Activated CD8-positive, alpha-beta memory T cell treated with anti-CD3 and anti-CD28 coated beads for 4 hours (primary cell): ENCODE measurements at places on chromosomes 12 and 14.

DNA sequence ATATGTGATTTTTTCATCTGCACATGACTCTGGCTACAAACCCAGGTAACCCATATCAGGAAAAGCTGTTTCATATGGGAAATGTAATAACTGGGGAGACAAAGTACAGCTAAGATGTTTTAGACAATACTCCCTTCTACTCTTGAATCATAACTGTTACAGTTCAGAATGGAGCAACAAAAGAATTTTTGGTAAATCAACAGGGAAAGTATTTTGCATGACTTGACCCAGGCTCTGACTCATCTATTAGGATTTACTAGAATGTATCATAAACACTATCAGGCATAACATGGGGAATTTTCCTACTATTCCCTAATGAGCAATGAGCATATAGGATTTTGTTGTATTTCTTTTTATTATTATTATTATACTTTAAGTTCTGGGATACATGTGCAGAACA, 553.0 kb downstream of the SLC16A7 start:
- DNase-seq = no peak

DNA sequence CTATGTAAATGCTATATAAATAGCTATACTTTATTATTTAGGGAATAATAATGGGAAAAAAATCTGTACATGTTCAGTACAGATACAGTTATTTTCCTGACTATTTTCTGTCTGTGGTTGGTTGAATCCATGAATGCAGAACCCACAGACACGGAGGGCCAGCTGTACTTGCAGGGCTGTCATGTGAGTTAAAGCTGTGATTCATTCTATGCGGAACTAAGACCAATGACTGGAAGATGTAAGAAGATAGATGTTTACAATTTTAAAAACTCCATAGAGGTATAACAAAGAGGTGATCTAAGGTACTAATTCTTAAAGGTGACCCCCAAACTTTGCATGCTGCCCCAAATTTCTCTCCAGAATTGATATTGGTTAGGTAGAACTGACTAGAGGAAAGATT, 14.6 kb downstream of the PCNX4 start:
- no peak for DNase-seq

- no peak for DNase-seq
Observed at GRCh38 chr14:81289516-81289915, 68.8 kb upstream of the GTF2A1 start.

DNA sequence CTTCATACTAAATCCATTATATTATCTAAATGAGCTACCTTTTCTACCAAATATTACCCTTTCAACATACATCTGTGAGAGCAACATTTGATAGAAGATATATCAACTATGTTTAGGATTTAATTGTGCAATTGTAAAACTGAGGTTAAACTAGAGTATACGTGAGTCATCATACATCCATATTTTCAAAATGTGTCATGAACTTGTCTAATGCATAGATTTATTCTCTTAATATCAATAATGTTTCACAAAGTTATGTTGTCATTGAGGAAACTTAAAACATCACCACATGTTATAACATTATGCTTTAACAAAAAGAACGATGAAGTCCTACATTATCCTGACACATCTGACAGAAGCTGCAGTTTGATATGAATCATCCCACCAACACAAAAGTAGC, 645.5 kb upstream of the NOVA1 start:
- DNase-seq = no peak

GRCh38 chr12:32535288-32535999, 136.1 kb downstream of the FGD4 start:
- no peak for DNase-seq

DNA sequence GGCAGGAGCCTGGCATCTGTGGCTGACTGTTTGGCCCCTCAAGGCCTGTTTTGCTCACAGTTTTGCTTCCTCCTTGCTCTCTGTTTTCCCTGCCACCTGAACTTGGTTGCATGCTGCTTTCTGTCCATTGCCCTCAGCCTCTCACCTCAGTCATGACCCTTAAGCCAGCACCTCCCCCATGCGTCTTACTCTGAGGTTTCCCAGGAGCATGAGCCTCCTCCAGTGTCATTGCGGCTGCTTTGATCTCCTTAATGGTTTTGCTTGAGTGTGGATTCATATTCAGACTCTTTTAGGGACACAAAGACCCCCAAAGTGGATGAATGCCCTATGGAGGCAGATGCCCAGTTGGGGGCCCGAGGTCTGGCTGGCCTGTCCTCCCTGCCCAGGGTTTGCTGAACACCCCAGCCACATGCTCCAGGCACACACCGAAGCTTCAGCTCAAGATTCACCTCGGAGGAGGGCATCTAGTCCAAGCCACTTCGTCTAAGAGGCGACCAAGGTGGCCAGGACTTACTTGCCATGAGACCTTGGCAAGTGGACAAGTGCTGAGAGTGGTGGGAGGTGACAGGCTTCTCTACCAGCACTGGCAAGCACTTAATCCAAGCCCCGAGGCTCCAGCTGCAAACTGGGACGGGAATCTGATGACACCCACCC, 95.4 kb upstream of the DIO3 start:
- no peak for DNase-seq

DNA sequence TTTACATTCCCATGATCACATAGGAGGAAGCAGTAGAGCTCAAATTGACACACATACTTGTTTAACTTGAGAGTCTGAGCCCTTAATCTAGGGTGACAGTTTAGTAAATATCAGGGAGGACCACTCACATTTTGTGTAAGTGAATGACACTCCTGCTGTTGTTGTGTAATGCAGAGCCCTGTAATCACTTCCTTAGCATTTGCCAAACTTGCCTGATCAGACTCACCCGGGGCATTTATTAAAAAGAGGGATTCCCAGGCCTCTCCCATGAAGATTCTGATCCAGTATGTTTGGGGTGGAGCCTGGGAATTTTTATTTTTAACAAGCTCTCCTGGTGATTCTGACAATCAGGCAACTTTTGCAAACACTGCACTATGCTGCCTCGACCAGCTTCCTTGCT, 119.6 kb downstream of the NUAK1 start:
- no peak for DNase-seq

GRCh38 chr12:75720812-75721641, 209.6 kb upstream of the KRR1 start:
- no peak for DNase-seq

GRCh38 chr14:37894463-37894862, 299.0 kb downstream of the TTC6 start:
- no peak for DNase-seq

- no peak for DNase-seq
Observed at GRCh38 chr12:29783773-29784666, at the start of gene TMTC1. Gene TMTC1 (minus strand): TSS chr12:29783942. CDS start chr12:29783751, 191 bp downstream.

- DNase-seq = no peak
Observed at GRCh38 chr12:76942267-76942666, 63.4 kb upstream of the CSRP2 start.

DNA sequence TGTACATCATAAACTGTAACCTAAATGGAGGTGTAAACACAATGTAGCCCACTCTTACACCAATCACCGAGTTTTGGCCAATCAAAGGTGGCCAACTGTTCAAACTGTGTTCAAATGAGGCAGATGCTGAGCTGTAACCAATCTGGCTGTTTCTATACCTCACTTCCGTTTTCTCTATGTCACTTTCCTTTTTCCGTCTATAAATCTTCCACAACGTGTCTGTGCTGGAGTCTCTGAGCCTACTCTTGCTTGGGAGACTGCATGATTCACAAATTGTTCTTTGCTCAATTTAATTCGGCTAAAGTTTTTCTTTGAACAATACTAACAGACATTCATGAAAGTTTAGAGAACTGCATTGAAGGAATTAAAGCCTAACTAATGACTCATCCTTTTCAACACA, 547.1 kb upstream of the USP15 start:
- DNase-seq = no peak

DNA sequence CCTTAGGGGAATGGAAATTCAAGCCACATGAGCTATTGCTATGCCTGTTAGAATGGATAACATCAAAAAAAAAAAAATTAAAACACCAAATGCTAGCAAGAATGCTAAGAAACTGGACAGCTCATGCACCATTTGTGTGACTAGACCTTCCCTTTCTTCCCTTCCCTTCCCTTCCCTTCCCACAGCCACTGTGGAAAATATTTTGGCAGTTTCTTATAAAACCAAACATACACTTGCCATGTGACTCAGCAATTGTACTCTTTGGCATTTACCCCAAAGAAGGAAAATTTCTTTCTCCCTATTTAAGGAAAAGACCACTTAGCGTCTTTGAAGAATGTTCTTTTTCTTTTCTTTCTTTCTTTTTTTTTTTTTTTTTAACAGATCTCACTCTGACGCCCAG, 49.1 kb upstream of the FKBP4 start:
- no peak for DNase-seq

DNA sequence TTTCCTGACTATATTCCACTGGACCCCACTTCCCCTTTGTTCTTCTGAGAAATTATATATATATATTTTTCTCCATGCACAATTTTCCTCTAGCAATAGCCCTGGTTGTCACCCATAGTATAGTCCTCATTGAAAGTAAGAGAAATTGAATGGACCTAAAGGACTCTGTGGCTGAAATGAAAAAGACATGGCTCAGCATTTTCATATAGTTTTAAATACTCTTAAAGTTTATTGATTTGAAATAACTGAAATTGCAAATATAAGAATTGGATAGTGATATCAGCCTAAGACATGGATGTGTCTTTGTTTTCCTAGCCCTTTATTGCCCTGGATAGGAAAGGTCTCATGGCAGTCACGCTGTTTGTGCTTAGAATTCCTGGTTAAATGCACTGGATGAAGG, 113.8 kb downstream of the ANO6 start:
- DNase-seq = no peak

- DNase-seq = no peak
Observed at GRCh38 chr12:51926718-51927117, 19.4 kb downstream of the ACVRL1 start.

- DNase-seq = no peak
Observed at GRCh38 chr12:75525263-75525662, 13.9 kb upstream of the KRR1 start.

DNA sequence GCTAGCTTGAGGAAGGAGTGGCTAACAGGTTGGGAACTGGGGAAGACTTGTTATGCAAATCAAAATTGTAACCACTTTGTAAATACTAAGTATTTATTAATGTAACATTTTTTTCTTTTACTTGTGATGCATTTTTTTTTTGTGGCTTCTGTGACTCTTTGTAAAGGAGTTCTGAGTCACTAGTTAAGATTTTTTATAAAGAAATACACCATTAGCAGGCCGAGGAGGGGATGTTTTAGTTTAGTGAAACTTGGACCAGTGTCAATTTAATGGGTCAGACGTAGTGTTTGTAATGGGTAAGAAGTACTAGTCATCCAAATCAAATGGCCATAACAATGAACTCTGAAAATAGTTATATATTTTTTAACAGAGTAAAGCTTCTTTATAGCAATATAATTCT, 43.1 kb downstream of the AKAP6 start:
- DNase-seq = no peak

- no peak for DNase-seq
Observed at GRCh38 chr12:10226086-10226485, 13.4 kb downstream of the GABARAPL1 start.

- no peak for DNase-seq
Observed at GRCh38 chr12:20183563-20183962, 184.8 kb upstream of the PDE3A start.

DNA sequence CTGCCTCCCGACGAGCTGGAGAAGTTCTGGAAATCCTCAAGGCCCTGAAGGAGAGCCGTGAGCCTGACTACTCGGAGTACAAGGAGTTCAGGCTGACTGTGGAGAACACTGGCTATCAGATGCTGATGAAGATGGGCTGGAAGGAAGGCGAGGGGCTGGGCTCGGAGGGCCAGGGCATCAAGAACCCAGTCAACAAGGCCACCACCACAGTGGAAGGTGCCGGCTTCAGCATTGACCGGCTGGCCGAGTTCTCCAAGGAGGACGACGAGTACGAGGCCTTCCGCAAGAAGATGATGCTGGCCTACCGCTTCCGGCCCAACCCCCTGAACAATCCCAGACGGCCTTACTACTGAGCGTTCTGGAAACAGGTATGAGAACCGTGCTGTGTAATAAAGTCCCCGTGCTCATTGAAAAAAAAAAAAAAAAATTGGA, 366.1 kb upstream of the ATXN7L3B start:
- DNase-seq = no peak

DNA sequence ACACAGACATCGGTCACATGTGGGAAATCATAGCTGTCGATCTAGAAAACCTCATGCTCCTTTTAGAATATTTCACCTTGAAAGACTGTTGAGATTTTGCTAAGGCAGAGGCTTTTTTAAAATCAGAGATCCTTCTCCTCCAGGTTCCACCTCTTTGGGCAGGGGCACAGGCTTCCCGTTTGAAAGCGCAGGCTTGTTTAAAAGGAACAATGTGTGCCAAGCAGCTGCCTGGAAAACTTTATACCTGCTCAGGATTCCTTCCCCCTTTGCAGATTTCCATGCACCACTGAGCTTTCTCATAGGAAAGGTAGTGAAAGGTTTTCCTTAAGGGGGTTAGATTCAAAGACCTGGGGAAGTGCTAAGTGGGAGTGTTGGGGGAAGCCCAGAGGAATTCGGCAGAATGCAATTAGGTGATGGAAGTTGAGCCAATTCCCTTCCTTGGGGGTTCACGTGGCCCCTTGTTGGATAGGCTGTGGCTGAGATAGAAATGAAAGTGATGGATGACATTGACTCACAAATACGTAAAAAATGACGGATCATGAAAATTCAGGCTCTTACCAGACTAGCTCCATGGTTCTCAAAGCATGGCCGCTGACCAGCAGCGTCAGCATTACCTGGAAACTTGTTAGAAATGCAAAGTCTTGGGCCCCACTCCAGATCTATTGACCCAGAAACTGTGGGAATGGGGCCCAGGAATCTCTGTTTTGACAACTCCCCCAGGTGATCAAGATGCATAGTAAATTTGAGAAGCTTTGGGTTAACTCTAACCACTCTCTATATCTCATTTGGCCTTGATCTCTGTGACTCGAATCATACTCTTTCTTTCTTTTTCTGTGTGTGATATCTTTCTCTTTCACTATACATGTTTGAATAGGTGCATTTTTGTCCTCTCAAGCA, 281.4 kb upstream of the FKBP4 start:
- no peak for DNase-seq

GRCh38 chr12:10553148-10553547, 47.5 kb downstream of the EIF2S3B start:
- DNase-seq = no peak

DNA sequence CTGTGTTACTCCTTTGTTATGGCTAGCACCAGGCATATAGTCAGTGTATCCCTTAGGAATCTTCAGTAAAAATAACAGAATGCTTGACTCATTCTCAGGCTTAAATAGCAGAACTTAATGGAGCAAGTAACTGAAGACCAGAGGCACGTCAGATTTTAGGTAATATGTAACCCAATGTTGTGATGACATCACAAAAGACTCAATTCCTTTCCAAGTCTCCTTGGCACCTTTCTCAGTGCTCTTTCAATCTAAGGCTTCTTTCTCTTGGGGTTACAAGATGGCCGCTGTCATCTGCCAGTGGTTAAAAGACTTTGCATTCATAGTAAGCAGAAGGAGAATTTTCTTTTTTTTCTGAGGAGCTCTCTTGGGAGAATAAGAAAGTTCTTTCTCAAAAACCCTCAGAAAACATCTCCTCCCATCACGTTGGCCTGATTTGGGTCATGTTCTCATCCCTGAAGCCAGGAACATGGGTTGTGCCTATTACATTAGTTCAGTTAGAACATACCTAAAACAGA, 33.4 kb upstream of the DCN start:
- DNase-seq = no peak
